Effector CD8-positive, alpha-beta T cell (primary cell): ENCODE measurements at places on chromosomes 3 and 15.
A peak's percentile ranks its signal among the peaks of the same experiment; 100 is the strongest.

DNA sequence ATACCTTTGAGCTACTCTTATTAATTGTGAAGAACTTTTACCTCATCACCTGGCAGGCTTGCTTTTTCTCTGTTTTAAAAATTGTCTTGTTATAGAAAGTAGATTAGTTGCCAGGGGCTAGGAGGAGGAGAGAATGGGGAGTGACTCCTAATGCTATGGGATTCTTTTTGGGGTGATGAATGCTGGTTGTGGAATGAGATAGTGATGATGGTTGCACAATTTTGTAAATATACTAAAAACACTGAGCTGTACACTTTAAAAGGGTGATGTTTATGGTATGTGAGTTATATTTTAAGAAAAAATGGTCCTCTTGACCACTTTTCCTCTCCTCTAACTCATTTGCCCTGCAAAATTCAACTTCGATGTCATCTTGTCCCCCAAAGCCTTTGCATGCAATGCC lies 31.8 kb upstream of the LRIG1 start:
- DNase-seq: no peak

- no peak for DNase-seq
These were observed 32.1 kb downstream of the ILDR1 start for GRCh38 chr3:121989943-121990342.

DNA sequence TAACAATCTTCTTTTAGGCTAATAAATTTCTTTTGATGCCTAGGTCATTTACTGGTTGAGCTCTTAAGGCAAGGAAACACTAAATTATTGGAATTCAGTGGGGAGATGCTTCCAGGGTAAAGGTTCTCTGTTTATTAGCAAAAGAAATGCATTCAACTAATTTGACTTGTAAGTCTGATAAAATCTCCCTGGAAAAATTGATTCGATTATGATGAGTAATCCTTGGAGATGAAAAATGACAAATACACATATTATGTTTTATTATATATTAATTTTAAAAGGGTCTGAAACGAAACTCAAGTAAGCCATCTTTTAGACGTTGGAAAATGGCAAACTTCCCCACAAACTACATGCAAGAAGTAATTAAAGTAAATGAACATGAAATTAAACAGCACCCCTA lies 328.0 kb downstream of the FOXP1 start:
- DNase-seq: no peak

- DNase-seq: no peak
These were observed 66.6 kb downstream of the KCNMB2 start for GRCh38 chr3:178602856-178603255.

GRCh38 chr3:50525987-50526386 lies 22.6 kb upstream of the CACNA2D2 start:
- no peak for DNase-seq

DNA sequence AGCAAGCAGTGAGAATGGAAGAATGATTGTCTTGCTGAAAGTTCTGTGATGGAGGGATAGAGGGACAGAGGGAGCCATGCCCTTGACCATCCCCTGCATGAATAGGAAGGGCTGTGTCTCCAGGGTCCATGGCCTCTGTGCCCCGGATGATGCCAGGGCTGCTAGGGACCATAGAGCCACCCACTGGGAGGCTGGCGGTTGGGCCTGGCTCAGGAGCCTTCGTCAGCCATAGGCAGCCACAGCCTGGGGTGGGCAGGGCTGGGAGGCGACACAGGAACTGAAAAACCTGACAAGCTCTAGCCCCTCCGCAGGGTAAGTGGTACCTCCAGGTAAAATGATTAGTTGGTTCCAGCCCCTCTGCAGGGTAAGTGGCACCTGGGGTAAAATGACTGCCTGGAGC lies 19.1 kb upstream of the LAMP3 start:
- DNase-seq: no peak

- no peak for DNase-seq
These were observed 44.8 kb downstream of the ISL2 start for GRCh38 chr15:76381366-76381765.

DNA sequence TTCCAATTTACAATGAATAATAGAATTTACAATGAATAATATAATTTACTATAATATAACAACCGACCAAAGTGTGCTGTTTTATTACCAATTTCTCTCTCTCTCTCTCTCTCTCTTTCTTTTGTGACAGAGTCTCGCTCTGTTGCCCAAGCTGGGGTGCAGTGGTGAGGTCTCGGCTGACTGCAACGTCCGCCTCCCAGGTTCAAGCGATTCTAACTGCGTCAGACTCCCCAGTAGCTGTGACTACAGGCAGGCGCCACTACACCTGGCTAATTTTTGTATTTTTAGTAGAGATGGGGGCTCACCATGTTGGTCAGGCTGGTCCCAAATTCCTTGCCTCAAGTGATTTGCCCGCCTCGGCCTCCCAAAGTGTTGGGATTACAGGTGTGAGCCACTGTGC lies 17.0 kb upstream of the CCNL1 start:
- no peak for DNase-seq

- peak; percentile 12 for DNase-seq
These were observed 613 bp downstream of the ATP1B3 start for GRCh38 chr3:141876891-141877621.

- no peak for DNase-seq
These were observed 68.9 kb downstream of the CD200R1L start for GRCh38 chr3:112777811-112778210.

- no peak for DNase-seq
These were observed 76.0 kb downstream of the SLCO3A1 start for GRCh38 chr15:91929509-91929908.

- no peak for DNase-seq
These were observed 19.0 kb downstream of the GORASP1 start for GRCh38 chr3:39088456-39088855.

DNA sequence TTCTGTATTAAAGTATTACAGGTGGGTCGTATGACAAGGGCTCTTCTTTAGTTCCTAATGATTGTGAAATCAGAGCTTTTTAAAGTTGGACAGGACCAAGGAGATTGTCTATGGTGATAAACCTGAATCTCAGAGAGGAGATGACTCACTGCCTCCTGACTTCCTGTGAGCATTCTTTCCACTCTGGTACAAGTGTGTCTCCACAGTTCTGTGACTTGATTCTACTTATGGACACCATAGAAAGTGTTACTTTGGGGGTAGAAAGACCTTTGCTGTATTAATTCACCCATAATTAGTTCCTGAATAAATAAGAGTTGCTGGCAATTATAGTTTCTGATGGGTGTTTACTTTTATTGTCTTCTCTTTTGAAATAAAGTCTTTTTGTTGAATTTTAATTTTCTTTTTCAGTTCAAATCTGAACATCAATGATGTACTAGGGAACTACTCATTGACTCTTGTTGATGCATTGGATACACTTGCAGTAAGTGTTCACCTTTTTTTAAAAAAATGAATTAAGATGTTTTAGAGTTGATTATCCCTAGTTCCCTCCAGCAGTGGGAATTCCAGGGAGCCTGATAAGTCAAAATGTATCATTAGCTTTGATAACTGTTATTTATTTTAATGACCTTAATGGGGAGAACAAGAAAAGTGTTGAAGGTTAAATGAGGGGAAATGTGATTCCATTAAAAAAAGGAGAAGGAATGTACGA lies 7.4 kb downstream of the EDEM1 start:
- DNase-seq: no peak

- DNase-seq: no peak
These were observed 521.5 kb upstream of the PPP2R3A start for GRCh38 chr3:135444058-135444457.

- DNase-seq: no peak
These were observed 890.5 kb downstream of the TUSC7 start for GRCh38 chr3:117600112-117600511.

DNA sequence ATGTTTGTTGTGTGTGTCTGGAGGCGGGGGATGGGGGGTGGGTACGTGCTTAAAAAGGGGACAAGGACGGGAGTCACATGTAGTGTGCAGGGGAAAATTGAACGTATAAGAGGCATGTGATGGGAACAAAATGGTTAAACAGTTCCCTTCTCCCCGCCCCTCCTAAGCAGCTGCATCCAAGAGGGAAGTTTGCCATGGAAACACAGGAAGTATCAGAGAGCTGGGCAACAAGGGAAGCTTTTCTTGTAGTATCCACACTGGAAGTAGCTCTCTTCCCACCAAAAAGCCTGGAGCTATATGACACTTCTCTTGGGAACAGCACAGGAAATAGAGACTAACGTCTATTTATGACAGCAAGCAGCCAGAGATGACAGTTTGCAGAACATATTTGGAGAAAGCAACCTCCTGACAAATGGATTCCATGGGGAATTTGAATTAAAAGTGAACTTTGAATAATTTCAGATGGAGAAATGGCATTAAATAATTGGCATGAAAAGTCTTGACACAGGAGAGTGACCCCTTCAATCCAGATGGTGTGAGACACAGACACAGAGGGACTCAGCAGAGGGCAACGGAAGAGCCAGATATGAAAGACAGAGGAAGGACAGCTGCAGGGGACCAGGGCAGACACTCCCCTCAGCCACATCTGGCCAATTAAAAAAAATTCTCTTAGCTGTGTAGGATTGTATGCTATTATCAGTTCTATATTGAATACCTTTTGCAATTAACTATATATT lies 294.2 kb upstream of the TBL1XR1 start:
- DNase-seq: no peak

- DNase-seq: no peak
These were observed 29.5 kb upstream of the ZNF710 start for GRCh38 chr15:89971592-89971997.

GRCh38 chr3:16253601-16254000 lies 11.1 kb downstream of the DPH3 start:
- DNase-seq: no peak

GRCh38 chr3:63232764-63233396 lies 45.2 kb upstream of the SYNPR start:
- DNase-seq: no peak

GRCh38 chr3:53238051-53238850 lies 17.6 kb downstream of the TKT start:
- no peak for DNase-seq

DNA sequence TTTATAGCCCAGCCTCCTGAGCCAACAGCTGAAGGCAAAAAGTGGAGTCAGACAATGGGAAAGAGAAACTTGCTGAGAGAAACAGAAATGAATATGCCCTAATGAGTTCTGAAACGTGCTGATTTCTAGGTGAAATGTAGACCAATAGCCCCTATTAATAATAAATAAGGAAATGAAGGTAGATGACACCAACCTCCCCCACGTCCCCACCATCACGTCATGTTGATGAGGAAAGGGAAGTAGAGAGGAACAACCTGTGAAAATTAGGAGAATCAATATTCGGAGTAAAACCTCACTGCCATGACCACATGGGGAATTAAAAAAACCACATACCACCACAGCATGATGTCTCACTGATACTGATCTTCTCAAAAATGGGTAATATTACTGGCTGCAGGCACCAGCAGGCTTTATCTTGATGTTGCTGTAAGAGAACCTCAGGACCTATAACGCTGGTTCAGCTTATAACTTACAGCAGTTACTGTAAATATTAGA lies 64.0 kb downstream of the KAT2B start:
- no peak for DNase-seq

DNA sequence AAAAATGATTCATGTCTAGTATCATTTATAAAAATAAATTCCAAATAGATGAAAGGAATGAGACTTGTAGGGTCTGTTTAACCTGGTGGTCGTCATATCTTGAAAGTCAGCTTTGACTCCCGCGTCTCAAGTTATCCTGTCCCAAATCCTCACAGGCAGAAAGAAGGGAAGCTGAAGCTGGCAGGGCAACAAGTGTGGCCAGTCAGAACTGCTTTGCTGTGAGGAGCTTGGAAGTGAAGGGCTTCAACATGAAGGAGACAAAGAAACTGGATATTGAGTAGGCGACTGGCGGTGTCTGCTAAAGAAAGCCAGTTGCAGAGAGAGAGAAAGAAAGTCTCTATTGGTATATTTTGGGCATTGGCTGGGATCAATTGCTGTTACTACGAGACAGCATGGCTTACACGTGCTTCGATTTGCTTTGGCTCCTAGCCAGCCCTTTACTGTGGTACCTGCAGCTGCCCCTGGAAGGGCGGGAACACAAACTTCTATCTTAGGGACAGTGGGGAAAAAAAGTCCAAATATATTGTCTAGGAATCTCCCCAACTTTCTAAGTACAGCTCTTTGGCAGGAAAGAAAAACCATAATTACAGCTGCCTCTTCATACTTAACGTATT lies 107.2 kb downstream of the CHST2 start:
- no peak for DNase-seq

DNA sequence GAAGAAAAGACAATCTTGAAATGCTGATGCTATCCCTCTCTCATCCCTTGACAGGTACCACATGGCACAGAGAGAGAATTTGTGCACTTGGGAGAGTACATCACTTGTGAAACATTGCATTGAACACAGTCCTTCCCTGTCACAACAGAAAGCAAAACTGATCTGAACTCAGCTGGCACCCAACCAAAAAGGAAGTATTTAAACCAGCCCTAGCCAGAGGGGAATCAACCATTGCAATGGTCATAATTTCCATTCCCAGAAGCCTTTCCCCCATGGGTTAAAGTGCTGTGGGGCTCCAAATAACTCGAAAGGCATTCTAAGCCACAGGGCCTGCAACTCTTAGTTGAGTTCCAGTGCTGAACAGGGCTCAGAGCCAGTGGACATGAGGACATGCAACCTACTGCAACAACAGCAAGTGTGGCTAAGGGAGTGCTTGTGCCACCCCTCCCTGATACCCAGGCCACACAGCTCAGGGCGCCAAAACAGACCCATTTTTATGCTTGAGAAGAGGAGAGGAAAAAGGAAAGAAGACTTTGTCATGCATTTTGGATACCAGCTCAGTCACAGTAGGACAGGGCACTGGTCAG lies 530.8 kb upstream of the BCHE start:
- no peak for DNase-seq

GRCh38 chr3:68220832-68221231 lies 566.4 kb upstream of the SUCLG2 start:
- DNase-seq: no peak

DNA sequence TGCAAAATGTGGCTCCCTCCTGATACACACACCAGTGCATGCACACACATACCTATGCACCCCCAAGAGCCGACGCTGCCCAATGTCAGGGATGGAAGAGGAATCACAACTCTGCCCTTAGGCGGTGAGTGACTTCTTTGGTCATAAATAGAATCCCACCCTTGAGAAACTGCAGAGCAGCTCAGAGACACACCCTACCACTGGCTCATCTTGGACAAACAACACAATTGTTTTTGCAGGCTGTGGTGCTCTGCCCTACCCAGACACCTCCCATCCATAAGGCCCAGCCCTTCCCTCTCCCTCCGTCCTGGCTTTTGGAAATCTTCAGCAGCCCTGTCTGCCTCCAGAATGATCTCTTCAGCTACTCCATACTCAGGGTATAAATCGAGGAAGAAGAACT lies 73.8 kb upstream of the HRH1 start:
- no peak for DNase-seq
